ENCODE measurements at places on chromosomes 11 and 22. TPM values are rescaled to one million over a fixed set of nuclear protein-coding genes. Genes with fewer than 3 reads are reported as not detected.

DNA sequence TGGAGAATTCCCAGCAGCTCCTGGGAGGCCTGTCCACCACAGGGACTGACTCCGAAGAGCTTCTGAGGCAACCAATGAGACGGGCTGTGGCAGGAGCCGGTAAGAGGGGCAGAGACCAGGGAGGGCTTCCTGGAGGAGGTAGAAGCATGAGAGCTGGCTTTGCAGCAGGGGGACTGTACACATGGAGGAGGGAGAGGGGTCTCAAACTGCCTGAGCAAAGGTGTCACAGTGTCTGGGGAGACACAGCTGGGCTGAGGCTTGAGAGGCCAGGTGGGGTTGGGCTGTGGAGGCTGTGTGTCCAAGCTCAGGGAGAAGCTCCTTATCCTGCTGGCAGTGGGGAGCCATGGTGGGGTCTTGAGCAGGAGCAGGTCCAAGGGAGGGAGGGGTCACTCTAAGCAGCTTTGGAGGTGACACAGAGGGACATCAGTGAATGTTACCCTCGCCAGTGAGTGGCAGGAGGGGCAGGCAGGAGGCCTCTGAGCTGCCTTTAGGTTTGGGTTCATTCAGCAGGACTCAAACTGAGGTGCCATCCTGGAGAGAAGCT is 4.6 kb upstream of the RHOD start:
- no peaks in the 10 kb centered on the region for H3K27me3 ChIP-seq
- no peak overlapping the region for H3K4me3 ChIP-seq
- H3K4me1 ChIP-seq, result no peaks in the 10 kb centered on the region
- DNase-seq, result no peak

DNA sequence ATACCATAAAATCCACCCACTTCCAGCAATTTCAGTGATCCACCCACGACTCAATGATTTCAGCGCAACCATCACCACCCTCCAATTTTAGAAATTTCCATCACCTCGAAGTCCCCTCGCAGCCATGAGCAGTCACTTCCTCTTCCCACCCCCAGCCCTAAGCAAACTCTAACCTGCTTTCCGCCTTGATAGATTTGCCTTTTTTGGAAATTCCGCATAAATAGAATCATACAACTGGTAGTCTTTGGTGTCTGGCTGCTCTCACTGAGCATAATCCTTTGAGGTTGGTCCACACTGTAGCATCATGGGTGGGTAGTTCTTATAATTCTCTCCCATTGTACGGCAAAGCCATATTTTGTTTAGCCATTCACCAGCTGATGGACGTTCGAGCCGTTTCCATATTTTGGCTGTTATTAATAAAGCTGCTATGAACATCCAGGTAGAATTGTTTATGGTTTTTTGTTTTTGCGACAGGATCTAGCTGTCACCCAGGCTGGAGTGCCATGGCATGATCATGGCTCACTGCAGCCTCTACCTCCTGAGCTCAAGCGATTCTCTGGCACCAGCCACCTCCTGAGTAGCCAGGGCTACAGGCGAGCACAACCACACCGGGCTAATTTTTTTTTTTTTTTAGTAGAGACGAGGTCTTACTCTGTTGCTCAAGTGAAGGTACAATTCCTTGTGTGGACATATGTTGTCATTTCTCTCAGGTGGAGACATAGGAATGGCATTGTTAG is 16.0 kb downstream of the PIM3 start:
- H3K36me3 ChIP-seq, result no peaks in the 10 kb centered on the region
- no peak overlapping the region for H3K27ac ChIP-seq
- no peak for DNase-seq
- peaks cover 9% of the 10 kb centered on the region for H3K4me1 ChIP-seq

DNA sequence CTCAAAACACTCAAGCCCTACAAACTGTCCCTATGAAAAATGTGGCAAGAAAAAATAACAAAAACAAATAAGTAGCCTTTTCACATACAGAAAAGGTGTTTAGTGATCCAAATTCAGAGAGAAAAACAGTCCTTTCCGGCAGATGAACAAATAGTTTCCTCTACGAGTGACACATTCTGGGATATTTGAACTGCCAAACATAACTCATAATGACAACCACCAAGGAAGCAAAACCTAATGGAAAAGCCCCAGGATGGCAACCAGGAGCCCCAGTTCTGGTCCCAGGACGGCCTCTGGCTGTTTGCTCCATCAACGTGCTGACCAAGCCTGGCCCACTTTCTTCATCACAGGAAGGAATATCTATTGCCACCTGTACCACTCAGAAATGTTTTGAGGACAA is 6.0 kb downstream of the PACSIN2 start:
- no peak for DNase-seq
- H3K27ac ChIP-seq, result no peak overlapping the region
- H3K4me3 ChIP-seq, result no peak overlapping the region
- H3K36me3 ChIP-seq, result no peaks in the 10 kb centered on the region
- H3K27me3 ChIP-seq, result no peaks in the 10 kb centered on the region

DNA sequence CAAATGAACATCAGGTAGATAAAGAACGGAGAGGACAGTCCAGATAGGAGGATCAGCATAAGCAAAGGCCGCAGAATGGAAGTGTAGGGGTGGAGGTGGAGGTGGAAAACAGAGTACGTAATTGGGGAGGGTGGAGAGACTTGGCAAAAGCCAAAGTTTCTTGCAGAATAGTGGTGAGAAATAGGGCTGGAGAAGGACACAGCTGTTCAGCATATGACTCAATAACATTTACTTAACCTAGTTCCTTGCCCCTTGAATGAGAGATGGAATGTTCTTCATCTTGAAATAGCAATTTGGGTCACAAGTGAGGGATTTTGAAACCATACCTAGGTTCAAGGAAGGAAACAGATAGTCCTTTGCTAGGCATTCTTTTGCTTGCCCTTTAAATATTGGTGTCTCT is 235.9 kb upstream of the ARHGAP20 start:
- no peaks in the 10 kb centered on the region for H3K36me3 ChIP-seq
- DNase-seq, result no peak
- no peaks in the 10 kb centered on the region for H3K27me3 ChIP-seq
- no peak overlapping the region for H3K27ac ChIP-seq
- H3K4me3 ChIP-seq, result no peak overlapping the region

- H3K4me1 ChIP-seq, result no peaks in the 10 kb centered on the region
- H3K27ac ChIP-seq, result no peak overlapping the region
- no peak for DNase-seq
- no peaks in the 10 kb centered on the region for H3K36me3 ChIP-seq
Observed at GRCh38 chr11:127506647-127507046, 506.1 kb upstream of the KIRREL3 start.

DNA sequence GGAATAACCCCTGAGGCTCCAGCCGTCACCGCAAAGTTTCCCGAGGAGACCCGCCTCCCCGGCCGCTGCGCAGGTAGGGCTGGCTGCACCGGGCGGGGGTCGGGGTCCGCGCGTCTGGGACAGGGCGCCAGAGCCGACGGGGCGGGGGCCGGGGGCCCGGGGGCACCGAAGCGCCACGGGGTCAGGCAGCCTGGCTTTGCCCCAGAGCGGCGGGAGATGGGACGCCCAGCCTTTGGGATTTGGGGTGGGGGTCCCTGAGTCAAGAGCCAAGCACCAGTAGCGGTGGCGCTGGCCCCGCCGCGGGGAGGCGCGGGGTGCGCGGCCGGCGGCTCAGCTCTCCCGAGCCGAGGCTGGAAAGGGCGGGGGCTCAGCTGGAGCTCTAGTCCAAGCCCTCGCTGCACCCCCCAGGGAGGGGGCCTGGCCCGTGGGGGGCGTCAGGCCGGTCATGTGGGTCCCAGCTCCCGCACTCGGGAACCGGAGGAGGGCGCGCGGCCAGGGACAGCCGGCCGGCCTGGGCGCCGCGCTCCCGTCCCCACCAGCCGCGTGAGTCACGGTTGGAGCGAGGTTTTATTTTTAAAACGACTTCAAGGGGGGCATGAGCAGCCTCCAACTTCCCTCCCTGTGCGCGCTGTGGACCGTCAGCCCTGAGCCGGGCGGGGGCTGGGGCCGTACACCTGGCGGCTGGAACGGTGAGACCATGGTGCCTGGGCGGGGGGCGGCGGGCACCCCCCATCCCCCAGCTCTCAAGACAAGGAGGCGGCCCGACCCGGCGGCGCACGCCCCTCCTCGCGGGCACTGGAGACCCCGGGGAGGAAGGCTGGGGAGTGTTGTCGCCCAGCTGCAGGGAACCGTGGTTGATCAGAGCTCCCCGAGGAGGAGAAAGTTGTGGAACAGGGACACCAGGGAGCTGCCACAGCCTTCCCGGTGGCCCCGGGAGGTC is 626 bp downstream of the FLRT1 start:
- H3K27ac ChIP-seq, result peak overlapping the region; percentile 32
- H3K27me3 ChIP-seq, result no peaks in the 10 kb centered on the region
- H3K4me3 ChIP-seq, result peak overlapping the region; percentile 18

DNA sequence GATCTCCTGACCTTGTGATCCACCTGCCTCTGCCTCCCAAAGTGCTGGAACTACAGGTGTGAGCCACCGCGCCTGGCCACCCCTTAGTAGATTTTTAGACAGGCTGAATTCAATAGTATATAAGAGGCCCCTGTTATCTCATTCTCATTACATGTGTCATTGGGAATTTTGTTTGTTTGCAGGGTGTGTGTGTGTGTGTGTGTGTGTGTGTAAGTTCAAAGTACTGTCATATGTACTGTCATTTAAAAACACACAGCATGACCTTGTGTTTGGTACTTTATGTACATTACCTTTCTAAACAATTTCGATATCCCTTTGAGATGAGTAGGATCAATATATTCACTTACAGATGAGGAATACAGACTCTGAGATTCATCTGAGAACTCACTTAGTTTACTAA is 118.7 kb upstream of the TTC12 start:
- DNase-seq, result no peak
- H3K4me1 ChIP-seq, result peaks cover 14% of the 10 kb centered on the region
- no peaks in the 10 kb centered on the region for H3K27me3 ChIP-seq
- no peaks in the 10 kb centered on the region for H3K36me3 ChIP-seq
- H3K4me3 ChIP-seq, result no peak overlapping the region

DNA sequence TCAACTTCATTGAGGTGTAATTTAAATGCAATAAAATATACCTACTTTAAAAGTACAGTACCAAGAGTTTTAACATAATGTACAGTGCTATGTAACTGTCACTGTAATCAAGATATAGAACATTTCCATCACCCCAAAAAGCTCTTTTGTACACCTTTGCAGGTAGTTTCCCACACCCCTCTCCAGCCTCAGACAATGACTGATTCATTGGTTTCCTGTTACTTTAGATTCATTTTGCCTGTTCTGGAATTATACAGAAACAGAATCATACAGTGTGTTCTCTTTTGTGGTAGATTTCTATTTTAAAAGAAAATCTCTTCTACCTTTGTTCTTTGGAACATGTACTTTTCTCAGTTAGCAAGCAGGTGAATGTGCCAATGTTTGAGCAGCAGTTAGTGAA is 38.2 kb downstream of the SHISA8 start:
- no peaks in the 10 kb centered on the region for H3K4me1 ChIP-seq
- no peaks in the 10 kb centered on the region for H3K27me3 ChIP-seq
- DNase-seq, result no peak
- no peaks in the 10 kb centered on the region for H3K36me3 ChIP-seq
- no peak overlapping the region for H3K27ac ChIP-seq

DNA sequence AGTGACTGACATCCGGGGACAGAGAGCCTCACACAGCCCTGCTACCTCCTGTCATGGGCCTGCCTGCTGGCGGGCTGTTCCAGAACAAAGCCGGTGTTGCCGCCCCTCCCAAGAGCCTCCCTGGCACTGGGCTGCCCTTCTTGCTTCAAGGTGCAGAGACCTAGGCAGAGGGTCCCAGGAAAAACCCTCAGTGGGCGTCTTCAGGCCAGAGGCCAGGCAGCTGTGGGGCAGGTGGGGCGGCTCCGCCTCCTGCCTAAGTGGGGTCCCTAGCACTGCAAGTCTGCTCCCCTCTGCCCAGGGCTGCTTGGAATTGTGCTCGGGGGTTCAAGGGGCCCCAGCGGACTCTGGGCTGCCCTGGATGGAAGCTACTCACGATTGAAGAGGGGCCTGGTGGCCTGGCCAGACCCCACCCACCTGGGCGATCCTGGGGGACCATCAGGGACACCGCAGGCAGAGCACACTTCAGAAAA is 20.4 kb upstream of the GNB1L start:
- peak; percentile 12 for DNase-seq
- H3K4me3 ChIP-seq, result no peak overlapping the region
- H3K36me3 ChIP-seq, result no peaks in the 10 kb centered on the region
- no peaks in the 10 kb centered on the region for H3K27me3 ChIP-seq

DNA sequence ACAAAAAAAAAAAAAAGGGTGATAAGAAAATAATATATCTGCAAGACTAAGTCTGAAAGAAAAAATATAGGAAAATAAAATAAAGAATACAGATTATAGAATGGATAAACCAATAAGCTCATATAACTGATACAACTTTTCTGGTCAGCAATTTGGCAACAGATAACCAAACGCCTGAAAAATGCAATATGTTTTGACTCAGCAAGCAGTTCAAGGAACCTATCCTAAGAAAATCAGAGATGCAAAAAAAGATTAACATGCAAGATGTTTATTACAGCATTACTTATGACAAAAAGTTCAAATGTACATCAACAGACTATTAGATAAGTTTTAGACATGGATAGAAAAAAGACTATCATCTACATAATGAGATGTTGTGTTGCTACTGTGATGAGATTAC is 27.1 kb upstream of the GAB2 start:
- no peak for DNase-seq
- H3K27ac ChIP-seq, result no peak overlapping the region
- no peak overlapping the region for H3K4me3 ChIP-seq
- H3K27me3 ChIP-seq, result no peaks in the 10 kb centered on the region

- H3K4me1 ChIP-seq, result no peaks in the 10 kb centered on the region
- no peak overlapping the region for H3K4me3 ChIP-seq
- no peaks in the 10 kb centered on the region for H3K27me3 ChIP-seq
Observed at GRCh38 chr22:48581796-48582469, 1245.7 kb downstream of the BRD1 start.

GRCh38 chr11:132056689-132057088 is 686.3 kb downstream of the NTM start:
- no peaks in the 10 kb centered on the region for H3K36me3 ChIP-seq
- H3K27me3 ChIP-seq, result no peaks in the 10 kb centered on the region
- no peak overlapping the region for H3K4me3 ChIP-seq
- no peak for DNase-seq
- H3K27ac ChIP-seq, result no peak overlapping the region
- no peaks in the 10 kb centered on the region for H3K4me1 ChIP-seq

DNA sequence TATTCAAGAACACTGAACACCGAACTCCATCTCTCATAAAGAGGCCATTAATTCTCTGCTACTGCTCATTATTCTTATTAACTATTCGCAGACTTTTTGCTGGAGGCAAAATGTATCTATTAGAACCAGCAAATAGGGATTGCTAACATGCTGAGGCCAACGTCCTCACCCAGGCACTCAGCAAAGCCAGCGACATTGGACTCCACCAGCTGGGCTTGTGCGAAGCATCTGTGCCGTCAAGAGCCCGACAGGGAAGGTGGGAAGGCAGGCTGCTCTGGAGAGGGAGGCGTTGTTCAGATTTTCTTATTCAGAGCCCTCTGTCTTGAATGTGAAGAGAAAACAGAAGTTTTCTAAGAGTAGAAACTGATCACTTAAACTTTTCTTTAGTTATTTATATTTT is 615.6 kb upstream of the KIRREL3 start:
- no peaks in the 10 kb centered on the region for H3K27me3 ChIP-seq
- H3K27ac ChIP-seq, result no peak overlapping the region
- H3K36me3 ChIP-seq, result no peaks in the 10 kb centered on the region
- no peak overlapping the region for H3K4me3 ChIP-seq
- no peak for DNase-seq
- H3K4me1 ChIP-seq, result no peaks in the 10 kb centered on the region

Gene CABP7
- 0.14 TPM for total RNA-seq

Gene DDI1
- not detected for total RNA-seq

Gene OOSP3
- not detected for total RNA-seq

Gene OR51G2
- total RNA-seq, result not detected
